ENCODE measurements at places on chromosomes 7 and 10. TPM values are rescaled to one million over a fixed set of nuclear protein-coding genes. Genes with fewer than 3 reads are reported as not detected.

KIF5B gene
- 76.2 TPM for total RNA-seq

SLC18A3 gene
- total RNA-seq: not detected

SHH gene
- not detected for total RNA-seq

GPC2 gene
- total RNA-seq: 6.2 TPM

LIPM gene
- not detected for total RNA-seq

GDF2 gene
- not detected for total RNA-seq

CTAGE4 gene
- total RNA-seq: 1.8 TPM

HOXA7 gene
- not detected for total RNA-seq

FAM20C gene
- 0.45 TPM for total RNA-seq
